Stimulated activated CD4-positive, alpha-beta T cell treated with anti-CD3 and anti-CD28 coated beads, Interleukin-2, amount 100 ng/mL, for 24 hours (primary cell): ENCODE measurements at places on chromosomes 2 and 18.

DNA sequence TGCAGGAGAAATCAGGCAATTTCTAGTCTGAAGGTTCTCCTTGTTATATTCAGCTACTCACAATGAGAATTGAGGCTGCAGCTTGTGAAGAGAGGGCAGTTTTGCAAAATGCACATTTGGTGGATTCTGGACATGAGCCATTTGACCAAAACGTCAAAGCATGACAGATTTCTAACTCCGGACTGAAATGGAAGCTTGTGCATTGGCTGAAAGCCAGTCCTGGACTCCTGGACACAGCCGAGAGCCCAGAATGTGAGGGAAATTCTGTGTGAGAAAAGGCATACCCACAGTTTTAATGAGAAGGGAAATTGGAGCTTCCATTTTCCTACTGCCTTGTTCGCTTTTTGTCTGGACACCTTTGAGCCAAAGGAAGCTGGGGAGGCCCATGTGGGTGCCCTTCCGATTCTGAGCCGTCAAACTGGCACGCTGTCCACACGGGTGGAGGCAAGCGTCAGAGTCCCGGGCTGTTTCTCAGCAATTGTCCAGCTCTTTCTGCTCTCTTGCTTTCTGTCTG lies 23.7 kb upstream of the ROCK2 start:
- DNase-seq = no peak

- no peak for DNase-seq
Observed at GRCh38 chr2:233407771-233408181, 53.5 kb downstream of the DGKD start.

DNA sequence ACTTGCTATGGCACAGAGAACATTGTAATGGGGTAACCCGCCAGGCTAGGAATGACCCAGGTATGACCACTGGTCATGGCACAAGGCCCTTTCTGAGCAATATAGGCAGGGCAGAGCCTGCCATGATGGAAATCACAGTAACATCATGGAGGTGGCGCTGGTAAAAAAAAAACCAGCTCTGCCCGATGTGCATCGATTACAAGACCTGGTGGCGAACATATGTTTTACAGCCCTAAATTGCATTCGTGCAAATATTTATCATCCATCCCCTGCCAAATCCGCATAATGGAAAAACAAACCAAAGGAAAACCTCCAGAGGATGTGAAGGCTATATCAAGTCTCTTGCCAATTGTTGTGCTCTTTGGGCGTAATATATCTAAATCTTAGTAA lies 60.6 kb downstream of the SEMA4F start:
- no peak for DNase-seq

GRCh38 chr2:161190050-161190449 lies 29.8 kb downstream of the TANK start:
- no peak for DNase-seq

- no peak for DNase-seq
Observed at GRCh38 chr2:165651233-165651632, 142.8 kb downstream of the GALNT3 start.

DNA sequence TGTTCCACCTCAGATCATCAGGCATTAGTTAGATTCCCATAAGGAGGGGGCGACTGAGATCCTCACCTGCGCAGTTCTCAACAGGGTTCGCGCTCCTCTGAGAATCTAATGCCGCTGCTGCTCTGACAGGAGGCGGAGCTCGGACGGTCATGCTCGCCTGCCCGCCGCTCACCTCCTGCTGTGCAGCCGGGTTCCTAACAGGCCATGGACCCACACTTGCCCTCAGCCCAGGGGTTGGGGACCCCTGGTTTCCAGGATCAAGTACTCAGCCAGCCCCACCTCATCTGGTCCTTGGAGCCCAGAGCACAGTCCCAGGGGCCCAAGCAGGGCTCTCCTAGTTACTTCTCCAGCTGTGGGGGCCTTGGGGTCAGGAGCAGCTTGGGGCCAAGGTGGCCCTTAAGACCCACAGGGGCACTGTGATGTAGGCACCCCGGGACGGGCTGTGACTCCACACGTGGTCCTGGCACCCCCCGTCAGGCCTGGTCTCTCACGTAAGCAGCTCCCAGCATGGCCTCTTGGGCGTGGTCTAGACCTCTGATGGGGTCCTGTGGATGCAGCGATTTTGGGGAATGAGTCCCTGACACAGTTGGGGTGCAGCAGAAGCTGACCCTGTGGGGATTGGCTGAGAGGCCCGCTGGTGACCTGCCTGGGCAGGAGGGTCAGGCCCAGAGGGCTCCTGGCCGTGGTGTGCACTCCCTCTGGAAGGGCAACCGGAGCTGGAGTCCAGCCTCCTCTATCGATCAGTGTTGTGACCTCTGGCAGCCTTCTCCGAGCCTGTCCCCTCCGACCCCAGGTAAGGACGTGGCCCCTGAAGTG lies 28.3 kb upstream of the OTOS start:
- DNase-seq = no peak

- no peak for DNase-seq
Observed at GRCh38 chr2:165898381-165898780, 55.2 kb downstream of the TTC21B start.

GRCh38 chr18:22628795-22629510 lies 211.2 kb upstream of the CTAGE1 start:
- no peak for DNase-seq

- DNase-seq = no peak
Observed at GRCh38 chr2:176595986-176596385, 326.7 kb downstream of the MTX2 start.

- no peak for DNase-seq
Observed at GRCh38 chr2:172931256-172931894, 144.3 kb upstream of the MAP3K20 start.

DNA sequence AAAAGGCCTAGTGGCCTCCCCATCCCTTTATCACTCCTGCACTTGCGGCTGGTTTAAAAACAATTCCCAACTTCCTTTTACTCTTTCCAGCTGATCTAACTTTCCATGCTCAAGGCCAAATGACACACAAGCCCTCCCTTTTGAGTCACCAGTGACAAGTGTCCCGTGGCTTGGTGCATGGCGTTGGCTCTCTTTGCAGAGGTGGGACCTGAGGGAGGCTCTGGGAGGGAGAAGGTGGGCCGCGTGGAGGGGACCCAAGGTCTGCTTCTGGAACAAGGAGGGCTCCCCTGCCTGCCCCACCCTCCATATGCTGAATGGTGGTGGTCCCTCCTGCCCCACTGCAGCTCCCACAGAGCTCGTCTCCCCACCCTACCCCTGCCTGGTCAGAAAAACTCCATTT lies 30.8 kb upstream of the HPCAL1 start:
- no peak for DNase-seq

DNA sequence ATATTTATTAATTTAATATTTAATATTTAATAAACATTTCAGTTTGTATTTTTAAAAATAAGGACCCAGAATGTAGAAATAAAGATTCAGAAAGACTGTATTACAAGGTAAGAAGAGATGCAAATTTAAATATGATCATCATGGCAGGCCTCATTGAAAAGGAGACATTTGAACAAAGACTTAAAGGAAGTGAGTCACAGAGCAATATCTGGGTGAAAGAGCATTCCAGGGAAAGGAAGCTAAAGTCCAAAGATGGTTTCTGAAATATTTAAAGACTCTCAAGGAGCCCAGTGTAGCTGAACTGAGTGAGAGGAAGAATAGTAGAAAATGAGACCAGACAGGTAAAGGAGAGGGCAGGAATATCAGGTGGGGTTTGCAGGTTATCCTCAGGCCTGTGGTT lies 5.9 kb downstream of the SCYGR4 start:
- DNase-seq = no peak

DNA sequence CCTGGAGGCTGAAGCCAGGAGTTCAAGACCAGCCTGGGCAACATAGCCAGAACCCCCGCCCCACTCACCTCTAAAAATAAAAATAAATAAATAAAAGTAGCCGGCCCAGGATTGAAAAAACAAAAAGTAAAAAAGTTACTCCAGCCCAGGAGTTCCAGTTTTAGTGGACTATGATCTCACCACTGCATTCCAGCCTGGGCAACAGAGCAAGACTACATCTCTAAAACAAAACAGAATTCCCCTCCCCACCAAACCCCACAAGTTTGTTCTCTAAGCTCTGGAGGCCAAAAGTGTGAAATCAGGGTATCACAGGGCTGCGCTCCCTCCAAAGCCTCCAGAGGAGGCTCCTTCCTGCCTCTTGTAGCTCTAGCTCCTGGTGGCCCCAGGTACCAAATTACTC lies 1.7 kb downstream of the D2HGDH start:
- DNase-seq = no peak

GRCh38 chr2:121284463-121285449 lies at the start of gene TFCP2L1:
TSS of gene TFCP2L1 (minus strand) at chr2:121285202. CDS start at chr2:121285109, 93 bp downstream.
- no peak for DNase-seq

DNA sequence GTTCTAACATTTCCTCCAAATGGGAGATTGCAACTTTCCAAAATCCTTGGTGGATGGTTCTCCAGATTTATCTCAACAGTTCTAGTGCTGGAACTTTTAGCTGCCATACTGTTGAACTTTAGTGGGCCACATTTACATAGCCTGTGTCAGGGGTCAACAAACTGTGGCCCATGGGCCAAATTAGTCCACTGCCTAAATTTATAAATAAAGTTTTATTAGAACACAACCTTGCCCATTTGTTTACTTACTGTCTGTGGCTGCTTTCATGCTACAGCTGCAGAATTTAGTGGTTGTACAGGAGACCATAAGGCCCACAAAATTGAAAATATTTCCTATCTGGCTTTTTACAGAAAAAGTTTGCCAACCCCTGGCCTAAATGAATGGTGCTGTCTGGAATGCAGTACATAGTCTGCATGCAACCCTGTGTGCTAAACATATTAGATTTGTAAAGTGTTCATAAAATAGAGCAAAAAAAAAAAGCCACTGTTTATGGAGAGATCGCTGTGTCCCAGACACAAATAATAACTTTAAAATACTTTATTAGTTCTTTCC lies 30.3 kb downstream of the MGAT5 start:
- DNase-seq = no peak

DNA sequence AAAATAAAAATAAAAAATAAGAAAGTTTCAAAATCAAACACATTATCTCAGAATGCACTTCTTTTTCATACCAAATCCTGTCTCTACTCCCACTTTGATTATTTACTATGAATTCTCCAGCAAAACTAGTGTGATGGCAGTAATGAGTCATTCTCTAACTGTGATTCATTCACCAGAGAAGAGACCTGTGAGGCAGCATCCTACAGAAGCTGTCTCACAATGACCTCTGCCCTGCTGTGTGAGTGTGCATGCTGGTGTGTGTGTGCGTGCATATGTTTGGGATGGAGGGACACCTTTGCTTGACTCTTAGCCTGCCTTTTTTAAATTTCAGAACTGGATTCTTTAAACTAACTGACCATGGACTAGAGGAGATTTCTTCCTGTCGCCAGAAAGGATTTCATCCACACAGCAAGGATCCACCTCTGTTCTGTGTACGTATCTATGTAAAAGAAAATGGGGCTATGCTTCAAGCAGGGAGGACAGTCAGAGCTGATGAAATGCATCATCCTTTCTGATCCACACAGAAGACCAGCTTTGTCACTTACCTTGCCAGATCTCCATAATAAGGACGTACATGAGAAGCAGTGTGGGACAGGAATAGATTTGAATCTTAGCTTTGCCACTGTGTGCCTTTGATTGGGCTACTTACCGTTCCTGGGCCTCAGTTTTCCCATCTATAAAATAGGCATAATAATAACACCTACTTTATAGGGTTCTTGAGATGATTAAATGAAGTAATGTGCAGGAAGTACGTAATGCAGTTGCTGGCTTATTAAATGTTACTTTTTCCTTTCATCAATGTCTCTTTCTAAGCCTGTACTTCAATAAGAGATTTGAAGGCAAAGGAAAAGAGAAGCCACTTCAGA lies 31.2 kb downstream of the STAMBP start:
- DNase-seq = peak; percentile 46

DNA sequence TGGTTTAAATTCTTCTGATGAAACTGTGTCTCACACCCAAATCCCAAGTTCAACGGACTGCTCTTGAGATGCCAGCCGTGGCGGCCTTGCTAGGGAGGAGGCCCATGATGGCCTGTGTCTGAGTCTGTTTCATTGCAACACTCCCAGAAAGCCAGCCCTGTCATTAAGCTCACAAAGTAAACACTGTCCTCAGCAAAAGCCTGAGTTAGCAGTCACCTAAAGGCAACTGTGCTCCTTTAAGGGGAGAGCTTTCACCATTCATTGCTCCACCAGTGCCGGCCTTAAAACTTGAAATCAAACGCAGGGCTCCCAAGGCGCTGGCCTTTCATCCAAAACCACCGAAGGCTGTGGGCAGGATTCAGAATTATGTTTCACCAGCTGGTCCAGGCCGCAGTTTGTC lies 42.5 kb upstream of the PPP1CB start:
- DNase-seq = no peak

- DNase-seq = no peak
Observed at GRCh38 chr2:20593072-20594034, 57.5 kb downstream of the HS1BP3 start.

DNA sequence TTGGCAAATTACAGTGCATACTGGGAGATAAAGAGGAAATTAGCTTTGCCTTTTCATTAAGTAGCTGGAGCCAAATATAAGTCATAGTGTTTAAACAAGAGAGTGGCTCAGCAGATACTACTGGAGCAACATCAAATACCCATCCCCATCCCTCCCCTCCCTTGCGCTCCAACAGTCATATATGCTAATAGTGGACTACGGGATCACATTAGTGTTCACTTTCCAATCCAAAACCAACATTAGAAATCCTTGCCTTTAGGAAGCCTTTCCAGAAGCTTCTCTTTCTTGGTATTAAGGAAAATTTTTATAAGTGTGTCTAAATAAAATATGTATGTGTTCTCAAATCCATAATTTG lies 1669.3 kb downstream of the SUCLG1 start:
- no peak for DNase-seq

- DNase-seq = no peak
Observed at GRCh38 chr2:8438996-8439395, 242.9 kb upstream of the ID2 start.

DNA sequence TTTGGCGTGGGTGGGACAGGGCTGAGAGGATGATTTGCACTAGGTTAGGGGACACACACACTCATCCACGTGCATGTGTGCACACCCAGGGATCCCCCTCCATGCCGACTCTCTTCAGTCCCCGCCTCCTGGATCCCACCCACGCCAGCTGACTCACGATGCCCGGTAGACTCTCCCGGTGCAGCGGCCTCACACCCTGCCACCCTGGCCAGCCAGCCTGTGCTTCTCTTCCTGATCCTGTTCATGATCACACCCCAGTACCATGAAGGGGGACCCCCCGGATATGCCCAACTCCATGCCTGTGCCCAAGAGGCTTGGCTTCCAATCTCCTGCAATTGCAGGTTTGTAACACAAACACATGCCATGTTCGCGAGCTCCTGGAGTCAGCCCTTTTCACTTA lies 157.8 kb upstream of the HDAC4 start:
- no peak for DNase-seq

GRCh38 chr2:41510108-41510507 lies 537.7 kb upstream of the PKDCC start:
- no peak for DNase-seq

- DNase-seq = no peak
Observed at GRCh38 chr18:55101458-55101824, 142.2 kb upstream of the CCDC68 start.
